ENCODE measurements at places on chromosomes 12 and 14. TPM values are rescaled to one million over a fixed set of nuclear protein-coding genes. Genes with fewer than 3 reads are reported as not detected.
A peak's percentile ranks its signal among the peaks of the same experiment; 100 is the strongest.

- DNase-seq, result no peak
These were observed 18.1 kb downstream of the KRT85 start for GRCh38 chr12:52349196-52349595.

DNA sequence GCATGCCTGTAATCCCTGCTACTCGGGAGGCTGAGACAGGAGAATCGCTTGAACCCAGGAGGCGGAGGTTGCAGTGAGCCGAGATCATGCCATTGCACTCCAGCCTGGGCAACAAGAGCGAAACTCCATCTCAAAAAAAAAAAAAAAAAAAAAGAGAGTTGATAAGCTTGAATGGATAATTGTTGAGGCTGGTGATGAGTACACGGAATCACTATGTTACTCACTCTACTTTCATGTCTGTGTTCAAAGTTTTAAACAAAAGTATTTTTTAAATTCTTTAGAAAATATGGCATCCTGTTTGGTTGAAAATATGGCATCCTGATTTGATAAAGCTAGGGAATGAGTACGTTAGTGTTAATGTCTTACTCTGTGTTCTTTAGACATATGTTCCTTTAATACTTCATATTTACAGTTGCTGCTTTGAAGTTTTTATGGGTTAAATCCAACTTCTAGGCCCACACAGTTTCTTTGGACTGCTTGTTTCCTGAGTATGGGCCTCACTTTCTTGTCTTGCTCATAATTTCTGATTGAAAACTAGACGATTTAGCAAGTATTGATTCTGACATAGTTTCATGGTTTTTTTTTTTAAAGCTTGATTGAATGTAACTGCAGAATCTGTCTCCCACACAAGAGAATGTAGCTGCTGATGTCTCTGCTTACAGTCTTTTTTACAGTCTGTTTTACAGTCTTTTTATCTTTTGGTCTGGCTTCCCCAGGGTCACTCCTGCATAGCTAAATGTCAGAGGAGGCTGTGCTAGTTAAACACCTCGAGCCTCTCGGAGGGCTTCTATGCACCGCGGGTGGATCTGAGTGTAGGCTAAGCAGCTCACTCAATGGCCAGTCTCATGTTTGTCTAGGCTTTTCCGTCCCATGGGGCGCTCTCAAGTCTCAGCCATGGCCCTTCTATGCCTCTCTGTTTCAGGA lies 14.1 kb upstream of the FBLN5 start:
- DNase-seq, result no peak

DNA sequence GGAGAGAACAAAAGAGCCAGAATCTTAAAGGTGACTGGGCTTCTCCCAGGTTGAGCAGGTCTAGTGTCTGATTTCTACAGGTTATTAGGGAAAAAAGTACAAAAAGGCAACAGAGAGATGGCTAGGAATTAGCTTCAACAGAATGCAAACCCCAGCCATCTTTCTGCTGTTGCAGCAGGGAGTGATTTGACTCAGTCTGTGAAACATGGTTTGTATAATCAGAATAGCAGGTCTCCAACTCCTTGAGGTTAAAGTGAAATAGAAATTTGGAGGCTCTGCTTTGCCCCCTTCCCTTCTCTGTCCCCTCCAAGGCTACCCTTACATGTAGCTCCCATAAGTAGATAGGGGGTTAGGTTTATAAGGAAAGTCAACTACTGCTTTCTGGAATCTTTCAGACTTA lies 105.8 kb downstream of the AKAP6 start:
- no peak for DNase-seq

- no peak for DNase-seq
These were observed 201.8 kb upstream of the LMO3 start for GRCh38 chr12:16807731-16808130.

DNA sequence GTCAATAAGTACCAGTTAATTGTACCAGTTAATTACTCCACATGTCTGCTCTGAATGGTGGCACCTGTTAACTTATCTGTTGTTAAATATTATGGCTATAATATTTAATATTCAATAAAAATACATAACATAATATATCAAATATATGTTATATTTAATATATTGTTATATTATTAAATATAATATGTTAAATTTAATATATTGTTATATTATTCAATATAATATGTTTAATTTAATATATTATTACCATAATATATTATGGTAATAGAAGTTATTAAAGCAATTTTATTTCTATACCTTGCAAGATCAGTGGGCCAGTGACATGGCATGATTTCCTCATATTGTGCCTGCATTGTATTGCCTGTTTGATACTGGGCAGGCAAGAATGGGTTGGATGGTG lies 98.4 kb downstream of the TBC1D30 start:
- no peak for DNase-seq

DNA sequence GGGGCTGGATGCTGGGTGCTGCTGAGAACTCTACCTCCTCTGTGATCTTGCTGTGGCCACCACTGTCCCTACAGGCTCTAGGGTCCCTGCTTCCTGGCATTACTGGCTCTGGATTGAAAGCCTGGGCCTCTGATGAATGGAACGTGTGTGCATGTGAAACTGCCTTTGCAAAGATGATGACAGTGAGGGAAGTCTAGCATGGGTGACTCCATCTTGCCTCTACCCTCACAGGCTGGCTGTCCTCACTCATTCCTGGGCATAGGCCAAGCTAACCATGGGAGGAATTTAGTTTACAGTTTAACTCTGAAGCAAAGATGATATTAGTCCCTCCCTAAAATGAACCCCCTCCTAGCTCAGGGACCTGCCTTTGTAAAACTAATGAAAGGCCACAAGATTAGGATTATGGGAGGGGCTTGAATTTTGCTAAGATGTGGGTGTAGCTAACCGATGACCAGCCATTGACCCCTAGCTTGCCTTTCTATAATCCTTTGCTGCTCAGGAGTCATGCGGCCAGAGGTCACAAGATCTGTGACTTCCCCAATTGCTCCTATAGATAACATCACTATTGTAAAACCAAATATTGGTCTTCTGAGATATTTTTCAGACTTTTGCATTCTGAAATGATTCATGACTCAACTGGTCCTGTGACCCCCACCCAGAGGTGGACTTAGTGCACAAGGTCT lies 2.2 kb upstream of the C1S start:
- DNase-seq, result no peak

- no peak for DNase-seq
These were observed 314.8 kb upstream of the TBX3 start for GRCh38 chr12:114998750-114999128.

The RIPK3 gene
- 5.8 TPM for total RNA-seq

DNA sequence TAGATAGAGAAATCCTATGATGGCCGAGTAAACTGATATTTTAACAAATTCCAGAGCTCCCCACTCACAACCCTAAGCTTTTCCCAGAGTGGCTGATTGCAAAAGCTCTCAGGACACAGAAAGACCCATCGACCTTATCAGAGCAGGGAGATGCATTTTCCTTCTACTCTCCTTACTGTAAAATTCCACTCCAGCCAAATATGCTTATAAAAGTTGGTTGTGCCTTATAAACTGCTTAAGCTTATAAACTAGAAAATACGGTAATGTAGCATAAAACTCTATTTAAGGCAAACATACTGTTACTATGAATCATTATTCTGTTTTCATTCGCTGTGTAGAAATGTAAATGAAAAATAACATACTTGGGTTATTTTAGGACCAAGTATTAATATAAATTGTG lies 41.6 kb upstream of the TRHDE start:
- no peak for DNase-seq

DNA sequence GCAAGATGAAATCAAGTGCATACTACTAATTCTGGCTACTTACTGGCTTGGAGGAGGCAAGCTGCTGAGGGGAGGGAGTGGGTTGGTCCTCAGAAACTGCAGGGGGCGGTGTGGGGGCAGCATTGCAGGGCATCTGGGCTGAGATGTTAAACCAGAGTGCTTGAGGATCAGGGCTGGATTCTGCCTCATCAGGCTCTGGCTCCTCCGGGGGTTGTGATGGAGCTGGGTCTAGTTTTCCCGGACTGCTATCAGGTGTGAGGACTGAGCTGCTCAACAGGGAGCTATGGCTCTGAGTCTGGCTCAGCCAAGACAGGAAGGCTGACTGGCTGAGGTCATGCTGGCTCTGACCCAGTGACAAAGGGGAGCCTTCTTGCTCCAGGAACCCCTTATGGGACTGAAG lies 28.6 kb downstream of the BAZ2A start:
- peak; percentile 57 for DNase-seq

GRCh38 chr12:9796346-9796745 lies 30.9 kb upstream of the KLRF1 start:
- DNase-seq, result no peak

DNA sequence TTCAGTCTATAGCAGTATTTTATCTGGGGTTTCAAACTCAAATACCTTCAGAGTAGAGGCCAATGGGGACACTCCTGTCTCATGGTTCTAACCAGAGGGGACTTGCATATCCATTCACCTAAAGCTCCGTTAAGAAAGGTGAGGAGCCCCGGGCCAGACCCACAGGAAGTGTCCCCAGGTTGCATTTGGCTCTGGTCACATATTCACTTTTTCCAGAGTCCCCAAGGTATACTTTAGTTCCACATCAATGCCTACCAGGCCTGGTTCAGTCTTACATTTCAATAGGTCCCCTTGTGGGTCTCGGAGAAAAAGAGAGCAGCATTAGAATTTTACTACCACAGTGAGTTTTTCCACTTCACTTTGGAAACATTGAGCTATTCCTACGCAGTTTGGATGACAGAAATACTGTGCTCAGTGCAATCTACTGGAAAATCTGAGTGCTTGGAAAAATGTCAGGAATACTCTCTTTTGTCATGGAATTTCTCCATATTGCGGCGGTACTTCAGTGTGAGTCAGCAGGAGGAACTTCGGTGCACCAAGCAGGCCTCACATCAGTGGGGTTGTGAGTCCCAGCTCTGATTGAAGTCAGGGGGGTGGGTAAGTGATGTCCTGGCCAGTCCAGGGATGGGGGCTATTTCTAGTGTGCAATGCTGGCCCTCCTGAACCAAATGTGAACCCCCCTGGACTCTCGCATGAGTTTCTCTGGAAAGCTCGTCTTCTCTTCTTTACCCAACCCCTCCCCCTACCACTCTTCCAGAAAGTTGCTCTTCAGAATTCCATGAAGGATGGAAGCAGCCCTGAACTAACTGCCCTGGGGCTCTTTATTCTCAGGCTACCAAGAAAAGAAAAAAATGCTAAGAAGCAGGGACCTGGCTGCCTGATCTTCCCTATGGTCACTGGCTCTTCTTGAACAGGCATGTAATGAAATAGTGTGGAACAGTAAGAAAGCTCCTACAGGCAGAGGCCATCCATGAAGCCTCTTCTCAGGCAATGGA lies 184.7 kb downstream of the PRKCH start:
- no peak for DNase-seq

DNA sequence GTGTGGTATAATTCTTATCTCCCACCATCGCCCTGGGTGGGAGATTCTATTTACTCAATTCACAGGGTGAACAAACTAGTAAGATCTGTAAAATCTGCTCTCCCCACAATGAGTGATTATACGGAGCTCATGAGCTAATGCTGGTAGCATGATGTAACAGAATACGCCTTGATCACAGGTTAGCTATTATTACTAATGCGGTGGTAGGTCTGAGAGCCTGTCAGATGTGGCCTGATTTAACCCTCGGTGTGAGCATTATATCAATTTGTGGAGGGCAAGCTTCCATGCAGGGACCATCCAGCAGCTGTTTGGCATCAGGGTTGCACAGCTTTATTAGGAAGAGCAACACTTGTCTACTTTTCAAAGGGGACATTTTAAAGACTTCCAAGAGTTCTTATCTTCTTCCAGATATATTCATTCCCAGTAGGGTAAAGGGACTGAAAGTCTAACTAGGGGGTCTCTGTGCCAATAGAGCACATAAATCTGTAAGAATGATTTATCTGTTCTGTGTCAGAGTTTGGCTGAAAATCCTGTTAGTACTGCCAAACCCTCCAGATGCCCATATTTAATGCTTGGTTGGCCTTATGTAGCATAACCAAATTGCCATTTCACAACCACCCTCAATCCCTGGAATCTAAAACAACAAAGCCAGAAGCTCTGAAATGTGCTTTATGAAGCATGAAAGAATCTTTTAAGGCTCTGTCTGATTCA lies 18.7 kb downstream of the TSHR start:
- DNase-seq, result no peak

- DNase-seq, result no peak
These were observed 543.9 kb upstream of the LRFN5 start for GRCh38 chr14:41062826-41063225.

The KLRC4 gene
- not detected for total RNA-seq

GRCh38 chr14:32432813-32433538 lies 103.9 kb downstream of the AKAP6 start:
- DNase-seq, result no peak

DNA sequence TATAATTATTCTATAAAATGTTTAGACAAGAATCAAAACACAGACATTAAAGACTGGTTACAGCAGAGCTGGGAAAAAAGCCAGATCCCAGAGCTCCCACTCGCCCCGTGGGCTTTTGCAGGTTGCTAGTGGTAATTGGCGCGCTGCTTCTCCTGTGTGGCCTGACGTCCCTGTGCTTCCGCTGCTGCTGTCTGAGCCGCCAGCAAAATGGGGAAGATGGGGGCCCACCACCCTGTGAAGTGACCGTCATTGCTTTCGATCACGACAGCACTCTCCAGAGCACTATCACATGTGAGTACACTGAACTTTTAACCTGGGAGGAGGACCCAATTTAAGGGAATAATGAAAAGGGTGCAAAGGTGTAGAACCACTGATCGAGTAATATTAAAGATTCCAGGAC lies 7.5 kb downstream of the TMEM52B start:
- no peak for DNase-seq

DNA sequence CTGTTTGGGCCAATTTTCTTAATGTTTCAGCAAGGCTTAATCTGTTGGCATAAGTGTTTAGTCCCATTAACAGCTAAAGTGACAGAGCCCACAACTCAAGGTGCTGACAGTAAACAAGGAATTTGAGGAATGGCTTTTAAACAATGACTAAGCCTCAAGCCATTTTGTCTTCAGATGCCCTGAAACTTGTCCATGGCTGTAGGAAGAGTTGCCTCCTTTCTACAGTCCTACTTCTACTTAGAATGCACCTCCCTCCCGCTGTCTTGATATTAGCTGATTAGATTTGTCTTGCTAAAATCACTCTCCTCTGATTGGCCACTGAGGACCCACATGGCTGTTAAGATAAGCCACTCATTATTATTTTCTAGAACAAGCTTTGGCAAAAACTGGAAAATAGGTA lies 188.4 kb upstream of the OTX2 start:
- DNase-seq, result no peak

The CIDEB gene
- 7.5 TPM for total RNA-seq

The MANSC4 gene
- total RNA-seq, result not detected

- DNase-seq, result no peak
These were observed 523.7 kb upstream of the FOXG1 start for GRCh38 chr14:28242895-28243294.
